Cardiac fibroblast (primary cell): ENCODE measurements at places on chromosomes 7 and 10.

- DNase-seq = peak; percentile 46
Observed at GRCh38 chr10:78502210-78502936, 468.7 kb downstream of the RPS24 start.

GRCh38 chr7:3835109-3835508, 534.1 kb downstream of the SDK1 start:
- DNase-seq = no peak

GRCh38 chr7:105230486-105230885, 158.2 kb downstream of the SRPK2 start:
- DNase-seq = no peak

- DNase-seq = no peak
Observed at GRCh38 chr7:17903337-17903736, 37.0 kb downstream of the SNX13 start.

DNA sequence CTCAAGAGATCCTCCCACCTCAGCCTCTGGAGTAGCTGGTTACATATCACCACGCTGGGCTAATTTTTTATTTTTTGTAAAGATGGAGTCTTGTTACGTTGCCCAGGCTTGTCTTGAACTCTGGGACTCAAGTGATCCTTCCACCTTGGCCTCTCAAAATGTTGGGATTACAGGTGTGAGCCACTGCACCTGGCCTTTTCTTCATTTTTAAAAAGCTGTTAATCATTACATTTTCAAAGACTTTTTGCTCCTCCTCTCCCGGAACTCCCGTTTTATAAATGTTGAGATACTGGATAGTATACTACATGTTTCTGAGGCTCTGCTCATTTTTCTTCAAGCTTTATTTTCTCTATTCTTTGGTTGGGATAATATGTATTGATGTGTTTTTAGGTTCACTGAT, 16.4 kb downstream of the AOAH start:
- DNase-seq = no peak
